Spleen (tissue), 13 donors: ENCODE measurements at places on chromosomes 5 and 9.

- no peak for DNase-seq
Observed at GRCh38 chr9:73743826-73744225, 592.2 kb downstream of the ANXA1 start.

GRCh38 chr9:20906326-20906725 lies 125.1 kb downstream of the HACD4 start:
- no peak for DNase-seq

GRCh38 chr9:127968042-127968441 lies 12.7 kb downstream of the EEIG1 start:
- DNase-seq = peak; percentile 66

DNA sequence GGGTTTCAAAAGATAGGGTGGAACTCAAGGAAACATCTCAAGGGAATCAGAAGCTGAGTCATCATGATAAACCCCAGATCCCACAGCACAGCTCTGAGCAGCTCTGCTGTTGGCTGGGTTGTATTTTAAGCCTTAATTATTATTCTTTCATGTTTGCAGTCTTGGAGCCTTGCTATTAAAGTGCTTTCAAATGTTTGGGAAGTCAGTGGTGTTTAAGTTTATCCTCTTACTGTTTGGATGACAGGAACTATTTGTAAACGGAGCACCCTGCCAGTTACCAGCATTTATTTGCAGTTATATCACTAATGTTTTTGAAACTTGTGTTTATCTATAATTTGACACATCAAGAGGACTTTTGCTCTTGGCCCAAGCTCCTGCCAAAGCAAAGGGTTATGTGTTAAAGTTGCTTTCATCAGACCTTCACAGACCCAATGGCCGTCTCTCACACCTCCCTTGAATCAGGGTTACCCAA lies 141.1 kb upstream of the SPDL1 start:
- DNase-seq = no peak

DNA sequence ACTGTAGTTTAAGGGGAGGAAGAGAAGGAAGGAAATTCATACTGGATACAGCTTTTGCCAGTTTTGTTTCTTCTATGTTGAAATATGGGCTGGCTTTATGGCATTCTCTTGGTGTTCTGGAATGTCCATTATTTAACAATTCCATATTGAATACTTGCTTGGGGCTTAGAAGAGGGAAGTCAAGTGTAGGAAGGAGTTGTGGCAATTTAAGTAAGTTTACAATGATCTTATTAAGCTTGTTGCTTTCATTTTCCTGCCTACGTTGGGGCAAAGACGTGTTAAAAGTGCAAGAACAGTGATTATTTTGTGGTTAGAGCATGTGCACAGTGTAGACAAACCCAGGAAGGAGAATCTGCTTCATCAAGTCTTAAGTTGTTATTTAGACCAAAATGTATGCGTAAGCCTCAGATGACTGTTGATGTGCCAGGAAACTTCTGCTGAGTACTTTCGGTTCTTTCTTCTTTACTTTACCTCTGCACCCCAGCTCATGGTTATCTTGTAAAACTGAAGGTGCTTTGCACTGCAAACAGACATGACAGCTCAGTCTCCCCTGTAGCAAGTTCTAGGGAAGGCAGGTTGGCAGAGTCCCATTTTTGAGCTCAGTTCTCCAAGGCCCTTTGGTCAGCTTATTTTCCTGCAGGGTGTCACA lies 75.8 kb downstream of the F2RL2 start:
- DNase-seq = no peak

DNA sequence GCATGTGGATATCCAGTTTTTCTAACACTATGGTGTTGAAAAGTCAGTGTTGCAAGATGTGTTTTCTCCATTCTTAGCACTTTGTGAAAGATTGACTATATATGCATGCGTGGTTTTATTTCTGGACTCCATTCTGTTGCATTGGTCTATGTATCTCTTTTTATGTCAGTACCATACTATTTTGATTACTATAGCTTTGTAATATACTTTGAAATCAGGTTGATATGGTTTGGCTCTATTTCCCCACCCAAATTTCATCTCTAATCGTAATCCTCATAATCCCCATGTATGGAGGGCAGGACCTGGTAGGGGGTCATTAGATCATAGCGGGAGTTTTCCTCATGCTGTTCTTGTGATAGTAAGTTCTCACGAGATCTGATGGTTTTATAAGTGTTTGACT lies 6.5 kb downstream of the RIC1 start:
- DNase-seq = no peak

- DNase-seq = no peak
Observed at GRCh38 chr9:133880136-133880535, 112.0 kb downstream of the VAV2 start.

- no peak for DNase-seq
Observed at GRCh38 chr9:7095058-7095457, 337.3 kb downstream of the KDM4C start.

DNA sequence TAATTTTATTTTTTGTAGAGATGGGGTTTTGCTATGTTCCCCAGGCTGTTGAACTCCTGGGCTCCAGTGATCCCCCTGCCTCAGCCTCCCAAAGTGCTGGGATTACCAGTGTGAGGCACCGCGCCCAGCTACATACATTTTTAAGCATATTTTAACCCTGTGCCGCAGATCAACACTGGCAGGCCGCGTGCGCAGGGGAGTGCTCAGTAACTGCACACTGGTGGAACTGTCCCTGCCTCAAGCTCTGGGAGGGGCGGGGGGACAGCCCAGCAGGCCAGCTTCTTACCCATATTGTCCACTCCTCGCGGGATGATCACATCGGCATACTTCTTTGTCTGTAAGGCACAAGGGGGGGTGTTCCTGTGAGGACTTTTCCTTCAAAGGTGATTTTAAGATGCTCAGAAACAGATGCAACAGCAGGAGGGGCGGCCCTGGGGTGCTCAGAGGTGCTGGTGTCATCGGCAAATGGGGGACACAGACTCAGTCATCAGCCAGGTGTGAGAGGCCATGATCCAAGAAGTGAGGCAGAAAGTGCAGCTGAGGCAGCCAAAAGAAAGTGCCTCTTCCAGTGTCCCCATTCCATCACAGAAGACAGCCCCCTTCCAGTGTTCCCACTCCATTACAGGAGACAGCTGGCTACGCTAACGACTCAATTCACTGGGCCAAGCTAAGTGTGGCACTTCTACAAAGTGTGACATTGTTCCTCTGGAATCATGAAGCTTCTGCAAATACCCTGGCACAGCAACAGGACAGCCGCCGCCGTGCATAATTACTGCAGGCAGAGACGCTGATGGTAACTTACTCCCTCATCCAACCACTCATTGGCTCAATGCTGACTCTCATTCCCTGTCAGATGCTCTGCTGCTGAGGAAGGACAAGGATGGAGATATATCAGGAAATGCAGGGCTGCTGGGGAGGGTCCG lies 5.2 kb downstream of the UCK1 start:
- no peak for DNase-seq

- DNase-seq = no peak
Observed at GRCh38 chr9:115146581-115147021, 28.6 kb upstream of the TNC start.

DNA sequence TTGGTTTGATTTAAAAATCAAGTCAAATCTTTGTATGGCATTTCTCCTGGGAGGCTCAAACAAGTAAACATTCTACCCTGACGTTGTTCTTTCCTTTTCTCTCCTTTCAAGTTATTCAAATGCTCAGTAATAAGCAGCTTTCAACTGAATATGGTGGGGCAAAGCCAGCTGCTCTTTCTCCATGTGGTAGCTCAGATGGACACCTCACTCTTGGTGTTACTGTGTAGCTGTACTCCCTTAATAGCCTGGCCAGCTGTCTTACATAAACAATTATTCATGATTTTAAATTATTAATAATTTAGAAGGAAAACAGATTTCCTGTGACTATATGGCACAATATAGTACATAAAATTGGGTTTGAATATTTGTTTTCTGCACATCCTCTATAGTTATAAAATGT lies 165.2 kb downstream of the PDE4D start:
- DNase-seq = no peak

- DNase-seq = no peak
Observed at GRCh38 chr9:121972501-121972981, 120.6 kb downstream of the TTLL11 start.

GRCh38 chr5:75023368-75024159 lies 28.8 kb downstream of the GCNT4 start:
- no peak for DNase-seq

DNA sequence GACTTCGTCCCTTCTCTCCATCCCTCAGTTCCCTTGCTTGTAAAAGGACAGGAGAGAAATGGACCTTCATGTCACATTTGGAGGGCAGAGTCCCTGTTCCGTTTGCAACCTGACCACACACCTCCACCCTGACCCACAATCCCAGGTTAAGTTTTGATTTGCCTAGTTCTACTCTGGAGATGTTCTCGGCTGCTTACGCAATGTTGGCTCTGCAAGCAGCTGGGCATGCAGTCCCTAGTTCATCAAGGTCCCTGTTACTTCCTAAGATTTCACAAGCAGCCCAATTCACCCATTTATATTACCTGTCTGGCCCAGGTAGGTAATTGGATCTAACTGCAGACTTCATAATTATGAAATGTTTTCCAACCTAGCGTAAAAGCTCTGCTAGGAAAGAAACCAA lies 28.8 kb downstream of the SLIT3 start:
- no peak for DNase-seq

DNA sequence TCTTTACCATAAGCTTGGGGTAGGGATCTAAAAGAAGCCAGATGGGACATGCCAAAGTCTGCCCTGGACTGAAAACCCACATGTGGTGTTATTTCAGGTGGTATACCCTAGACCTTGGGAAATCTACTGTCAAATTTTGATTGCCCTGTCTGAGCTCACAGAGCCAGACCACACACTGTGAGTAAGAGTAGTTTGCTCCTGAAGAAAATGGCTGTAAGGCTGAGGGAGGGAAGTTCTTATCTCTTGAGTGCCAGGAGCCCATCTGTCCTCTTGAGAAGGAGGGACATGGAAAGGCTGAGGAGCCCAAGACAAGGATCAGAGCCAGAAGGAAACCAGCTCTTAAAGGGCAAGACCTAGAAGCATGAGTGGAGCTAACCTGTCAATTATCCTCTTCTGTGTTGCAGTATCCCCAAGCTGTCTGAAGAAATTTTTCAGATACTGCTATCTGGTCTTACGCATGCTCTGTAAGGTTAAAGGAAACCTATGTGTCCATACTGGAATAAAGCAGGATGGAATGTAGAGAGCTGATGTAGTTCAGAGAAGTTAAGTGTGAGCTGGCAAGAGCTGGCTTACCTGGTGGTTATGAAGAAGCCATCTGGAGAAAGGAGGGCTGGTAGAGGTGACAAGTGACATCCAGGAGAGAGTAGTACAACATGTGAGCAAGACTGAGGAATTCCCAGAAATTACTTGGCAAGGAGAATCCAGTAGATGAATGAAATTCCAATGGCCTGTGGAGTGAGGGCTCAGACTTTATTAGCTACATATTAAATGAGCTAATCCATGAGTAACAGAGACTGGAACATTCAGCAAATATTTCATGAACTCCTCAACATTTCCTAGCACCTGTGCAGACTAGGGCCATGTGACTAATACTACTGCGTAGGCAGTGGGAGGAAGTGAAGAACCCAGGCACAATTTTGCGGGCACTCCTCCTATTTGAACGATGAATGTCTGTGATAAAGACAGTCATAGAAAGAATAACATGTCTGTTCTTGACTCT lies 389.1 kb upstream of the KIF2A start:
- no peak for DNase-seq

GRCh38 chr5:180791611-180792213 lies 10.9 kb downstream of the MGAT1 start:
- DNase-seq = peak; percentile 58

GRCh38 chr9:89038382-89039103 lies 47.3 kb downstream of the S1PR3 start:
- no peak for DNase-seq

GRCh38 chr5:75055727-75056144 lies 3.4 kb upstream of the GCNT4 start:
- no peak for DNase-seq

DNA sequence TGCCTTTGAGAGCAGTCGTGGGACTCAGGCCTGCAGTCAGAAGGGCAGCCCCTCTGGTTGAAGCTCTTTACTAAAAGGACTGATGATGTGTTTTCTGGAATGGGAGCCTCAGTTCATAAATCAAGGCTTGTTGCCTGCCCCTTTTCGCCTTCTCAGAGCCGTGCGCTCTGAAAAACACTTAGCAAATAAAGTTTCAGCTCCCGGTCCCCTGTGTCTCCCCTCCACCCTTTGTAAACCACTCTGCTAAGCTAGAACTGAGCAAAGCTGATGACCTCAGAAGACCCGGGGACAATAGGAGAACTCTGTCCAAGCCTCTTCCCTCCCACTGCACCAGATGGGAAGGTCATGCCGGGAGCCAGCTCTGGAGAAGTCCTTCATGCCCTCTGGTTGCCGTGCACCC lies 39.3 kb upstream of the ADRA1B start:
- no peak for DNase-seq

DNA sequence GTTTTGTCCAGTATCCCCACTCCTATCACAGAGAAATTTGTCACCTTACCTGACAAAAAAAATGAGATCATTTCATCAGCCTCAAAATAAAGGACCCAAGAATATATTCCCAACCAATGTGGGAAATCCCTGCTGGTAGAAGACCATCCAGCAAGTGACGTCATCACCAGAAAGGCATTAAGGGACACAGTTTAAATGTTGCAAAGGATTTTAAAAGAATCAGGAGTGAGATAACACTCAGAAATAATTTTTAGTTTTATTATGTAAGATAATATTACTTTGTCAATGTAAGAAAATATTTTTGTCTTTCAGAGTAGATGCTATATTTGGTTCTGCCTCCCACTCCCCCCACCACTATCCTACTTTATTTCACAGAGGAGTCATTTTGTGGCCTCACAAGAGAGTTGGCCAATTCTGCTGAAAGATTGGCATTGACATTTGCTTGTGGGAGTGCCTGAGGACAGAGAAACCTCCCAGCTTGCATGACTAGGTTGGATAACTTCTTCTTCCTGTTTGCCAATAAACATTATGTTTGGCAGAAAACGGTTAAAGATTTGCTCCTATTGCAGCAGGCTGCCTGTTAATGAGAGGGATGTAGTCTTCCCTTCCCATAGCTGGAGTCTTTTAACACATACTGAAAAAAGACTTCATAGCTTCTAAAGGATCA lies 288.6 kb upstream of the DAB2 start:
- no peak for DNase-seq
